ENCODE measurements at places on chromosomes 13 and 19. TPM values are rescaled to one million over a fixed set of nuclear protein-coding genes. Genes with fewer than 3 reads are reported as not detected.

MAMSTR gene
- total RNA-seq, result 8.0 TPM

RFX1 gene
- 3.6 TPM for total RNA-seq

DAND5 gene
- total RNA-seq, result not detected

S1PR5 gene
- total RNA-seq, result 0.27 TPM

LILRA6 gene
- not detected for total RNA-seq

VN1R2 gene
- not detected for total RNA-seq

EFNA2 gene
- not detected for total RNA-seq

SERP2 gene
- total RNA-seq, result 9.9 TPM

HSD17B14 gene
- total RNA-seq, result 3.6 TPM

LAIR1 gene
- not detected for total RNA-seq

INSL3 gene
- not detected for total RNA-seq

VSIG10L gene
- 0.27 TPM for total RNA-seq

PTPRH gene
- 6.5 TPM for total RNA-seq

VSTM1 gene
- not detected for total RNA-seq

ZNF681 gene
- 0.36 TPM for total RNA-seq

ACP7 gene
- 0.45 TPM for total RNA-seq

CPAMD8 gene
- total RNA-seq, result 2.5 TPM

ALG11 gene
- 36.3 TPM for total RNA-seq

GRIN3B gene
- total RNA-seq, result 0.74 TPM

Measured in fibroblast of the aortic adventitia (primary cell).